Activated CD8-positive, alpha-beta memory T cell treated with anti-CD3 and anti-CD28 coated beads, Interleukin-2, amount 10 ng/mL, durations not matched to agents 7 days and 5 days (primary cell): ENCODE measurements at places on chromosomes 2 and 18. TPM values are rescaled to one million over a fixed set of nuclear protein-coding genes. Genes with fewer than 3 reads are reported as not detected.

GRCh38 chr2:209694748-209695147 lies 76.9 kb upstream of the UNC80 start:
- no peak for DNase-seq
- peaks cover 7% of the 10 kb centered on the region for H3K27me3 ChIP-seq
- no peak overlapping the region for H3K4me3 ChIP-seq
- no peaks in the 10 kb centered on the region for H3K36me3 ChIP-seq
- no peak overlapping the region for H3K27ac ChIP-seq

DNA sequence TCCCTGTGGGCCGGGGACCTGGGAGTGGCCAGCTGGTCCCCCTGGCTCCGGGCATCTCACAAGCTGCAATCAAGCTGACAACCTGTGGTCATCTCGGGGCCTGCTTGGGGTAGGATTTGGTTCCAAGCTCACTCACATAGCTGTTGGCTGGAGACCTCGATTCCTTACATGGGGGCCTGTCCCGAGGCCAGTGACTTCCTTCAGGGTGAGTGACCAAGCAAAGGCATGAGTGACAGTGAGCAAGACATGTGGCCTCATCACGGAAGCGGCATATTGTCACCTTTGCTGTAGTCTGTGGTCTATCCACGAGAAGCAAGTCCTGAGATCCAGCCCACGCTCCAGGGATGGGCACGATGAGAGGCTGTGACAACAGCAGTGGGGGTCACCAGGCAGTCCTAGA lies 131.4 kb upstream of the ID2 start:
- H3K36me3 ChIP-seq, result no peaks in the 10 kb centered on the region
- H3K4me1 ChIP-seq, result peaks cover 36% of the 10 kb centered on the region
- no peaks in the 10 kb centered on the region for H3K27me3 ChIP-seq

- H3K4me3 ChIP-seq, result no peak overlapping the region
- no peak for DNase-seq
- no peaks in the 10 kb centered on the region for H3K27me3 ChIP-seq
- H3K27ac ChIP-seq, result no peak overlapping the region
- no peaks in the 10 kb centered on the region for H3K4me1 ChIP-seq
- no peaks in the 10 kb centered on the region for H3K36me3 ChIP-seq
These were observed 17.8 kb downstream of the NLRC4 start for GRCh38 chr2:32246911-32247310.

DNA sequence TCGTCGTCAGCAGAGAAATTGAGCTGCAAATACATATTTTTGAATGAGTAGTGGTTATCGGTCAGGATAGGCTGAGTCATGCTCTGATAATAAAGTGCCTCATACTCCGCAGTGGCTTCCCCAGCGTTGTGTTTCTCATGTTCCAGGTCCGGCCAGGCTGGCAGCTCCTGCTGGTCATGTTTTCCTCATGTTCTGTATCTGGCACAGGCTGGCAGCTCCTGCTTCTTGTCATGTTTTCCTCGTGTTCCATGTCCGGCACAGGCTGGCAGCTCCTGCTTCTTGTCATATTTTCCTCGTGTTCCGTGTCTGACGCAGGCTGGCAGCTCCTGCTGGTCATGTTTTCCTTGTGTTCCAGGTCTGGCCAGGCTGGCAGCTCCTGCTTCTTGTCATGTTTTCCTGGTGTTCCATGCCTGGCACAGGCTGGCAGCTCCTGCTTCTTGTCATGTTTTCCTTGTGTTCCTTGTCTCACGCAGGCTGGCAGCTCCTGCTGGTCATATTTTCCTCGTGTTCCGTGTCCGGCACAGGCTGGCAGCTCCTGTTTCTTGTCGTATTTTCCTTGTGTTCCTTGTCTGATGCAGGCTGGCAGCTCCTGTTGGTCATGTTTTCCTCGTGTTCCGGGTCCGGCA lies 148.9 kb downstream of the ATP9B start:
- H3K27me3 ChIP-seq, result no peaks in the 10 kb centered on the region
- peaks cover 5% of the 10 kb centered on the region for H3K36me3 ChIP-seq
- no peak overlapping the region for H3K4me3 ChIP-seq
- no peaks in the 10 kb centered on the region for H3K4me1 ChIP-seq
- no peak overlapping the region for H3K27ac ChIP-seq

- H3K27me3 ChIP-seq, result no peaks in the 10 kb centered on the region
- H3K4me1 ChIP-seq, result no peaks in the 10 kb centered on the region
- DNase-seq, result no peak
- H3K27ac ChIP-seq, result no peak overlapping the region
- H3K36me3 ChIP-seq, result no peaks in the 10 kb centered on the region
These were observed 67.4 kb upstream of the HPCAL1 start for GRCh38 chr2:10235099-10235908.

REG3G gene
- not detected for total RNA-seq

MAPK4 gene
- total RNA-seq, result not detected
